ENCODE measurements at places on chromosomes 4 and X. TPM values are rescaled to one million over a fixed set of nuclear protein-coding genes. Genes with fewer than 3 reads are reported as not detected.

Gene CCDC158
- not detected for total RNA-seq

Gene BEX1
- 0.63 TPM for total RNA-seq

Gene PNMA5
- total RNA-seq, result not detected

Gene AMELX
- total RNA-seq, result not detected

Gene MGARP
- not detected for total RNA-seq

Gene NLGN3
- 0.46 TPM for total RNA-seq

Gene MAOA
- 22.5 TPM for total RNA-seq

Gene POLN
- 1.5 TPM for total RNA-seq

Gene SORCS2
- not detected for total RNA-seq

Gene SLC7A11
- 0.77 TPM for total RNA-seq

Gene HPGDS
- 0.57 TPM for total RNA-seq

Gene HGFAC
- total RNA-seq, result not detected

Gene ANXA10
- total RNA-seq, result not detected

Gene CITED1
- not detected for total RNA-seq
